ENCODE measurements at places on chromosomes 3 and 15.

- no peak for DNase-seq
These were observed 15.0 kb upstream of the KCNMB3 start for GRCh38 chr3:179265875-179266274.

DNA sequence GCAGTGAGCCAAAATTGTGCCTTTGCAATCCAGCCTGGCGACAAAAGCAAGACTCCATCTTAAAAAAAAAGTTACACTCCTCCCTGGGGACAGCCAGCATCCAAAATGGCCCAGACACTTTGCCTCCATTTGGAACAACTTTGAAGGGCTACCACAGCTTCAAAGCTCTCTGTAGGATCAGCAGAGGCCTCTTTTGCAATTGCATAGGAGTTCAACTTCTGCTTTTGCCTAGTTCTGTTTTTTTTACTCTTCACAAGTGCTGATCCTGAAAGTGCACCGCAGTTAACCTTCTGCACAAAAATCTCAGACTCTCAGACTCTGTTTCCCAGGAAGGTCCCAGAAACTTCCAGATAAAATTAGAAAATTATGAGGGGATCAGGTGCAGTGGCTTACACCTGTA is 25.2 kb upstream of the SLC4A7 start:
- no peak for DNase-seq

GRCh38 chr3:78402720-78403119 is 1362.8 kb downstream of the ROBO2 start:
- DNase-seq = no peak

DNA sequence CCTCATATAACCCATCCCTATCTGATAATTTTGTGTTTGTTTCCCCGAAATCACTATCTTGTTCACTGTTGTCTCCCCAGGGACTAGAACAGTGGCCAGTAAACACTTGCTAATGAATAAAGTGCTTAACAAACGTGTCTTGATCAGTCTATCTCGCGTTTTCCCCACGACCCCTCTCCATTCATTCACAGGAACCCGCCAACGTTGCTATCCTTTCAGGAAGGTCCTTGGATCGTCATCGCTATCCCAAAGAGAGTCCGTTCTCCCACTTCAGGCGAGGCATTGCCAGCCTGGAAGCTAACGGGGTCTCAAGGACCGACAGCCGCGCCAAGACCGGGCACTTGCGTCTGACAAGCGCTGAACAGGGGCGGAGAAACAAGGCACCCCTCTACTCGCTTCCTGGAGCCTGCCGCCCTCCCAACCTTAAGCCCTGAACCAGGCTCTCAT is 344 bp downstream of the LINS1 start:
- no peak for DNase-seq

DNA sequence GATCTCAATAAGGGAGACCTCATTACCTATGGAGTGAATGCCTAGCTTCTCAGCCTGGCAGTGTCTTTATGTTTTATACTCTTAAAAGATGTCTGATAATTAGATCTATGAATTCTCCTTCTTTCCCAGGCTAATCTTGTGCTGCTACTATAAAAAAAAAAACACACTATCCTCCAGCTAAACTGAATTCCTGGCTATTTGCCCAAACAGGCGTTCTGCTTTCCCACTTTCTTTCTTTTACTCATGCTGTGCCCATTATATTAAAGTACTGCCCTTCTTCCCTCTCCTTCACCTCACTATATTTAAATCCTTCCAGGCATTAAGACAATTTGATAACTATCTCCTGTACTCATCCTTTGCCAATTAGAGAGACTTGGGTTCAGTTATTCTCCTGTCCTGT is 1134.9 kb downstream of the ROBO2 start:
- no peak for DNase-seq

- peak; percentile 18 for DNase-seq
These were observed 313.9 kb upstream of the NR2E3 start for GRCh38 chr15:71496336-71496955.

DNA sequence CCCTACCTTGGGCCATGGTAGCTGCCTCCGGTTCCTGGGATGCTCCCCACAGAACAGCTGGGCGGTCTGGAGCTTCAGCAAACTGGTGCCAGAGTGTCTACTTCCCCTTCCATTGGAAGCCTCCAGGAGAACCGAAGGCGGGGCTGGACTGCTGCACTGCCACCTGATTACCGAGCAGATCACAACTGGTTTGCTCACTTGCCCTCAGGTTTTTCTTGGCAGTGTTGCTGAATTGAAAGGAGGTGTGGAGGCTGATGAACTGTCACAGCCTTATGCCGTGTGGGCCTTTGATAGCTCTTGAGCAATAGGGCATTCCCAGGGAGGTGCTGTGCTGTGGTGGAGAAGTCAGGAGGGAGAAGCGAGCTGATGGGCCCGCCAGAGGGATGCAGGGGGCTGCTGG is at the start of gene TGM5:
TSS of gene TGM5 (minus strand) at position 95 of the 400 bp plus-strand sequence. CDS start at position 16, 79 bp downstream.
- no peak for DNase-seq

GRCh38 chr3:120040813-120041377 is 53.4 kb downstream of the GSK3B start:
- DNase-seq = no peak

GRCh38 chr15:38696790-38697495 is 132.3 kb upstream of the RASGRP1 start:
- DNase-seq = no peak

GRCh38 chr3:194137506-194138474 is 1.8 kb downstream of the HES1 start:
- DNase-seq = peak; percentile 40

DNA sequence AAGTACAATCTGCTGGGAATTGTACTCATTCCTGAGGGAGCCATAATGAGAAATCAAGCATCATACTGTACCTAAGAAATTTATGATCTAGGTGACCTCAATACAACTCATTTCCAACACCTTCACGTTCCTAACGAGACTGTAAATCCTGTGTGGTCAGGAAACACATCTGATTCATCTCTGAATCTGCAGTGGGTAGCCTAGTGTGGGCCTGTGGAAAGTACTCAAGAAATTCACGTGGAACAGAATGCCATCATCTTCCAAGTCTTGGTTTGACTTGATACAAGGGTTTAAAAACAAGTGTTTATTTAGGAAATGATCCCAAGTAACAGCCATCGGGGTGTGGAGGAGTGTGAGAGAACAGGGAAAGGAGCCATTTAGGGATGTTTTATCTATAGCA is 568.9 kb downstream of the EDEM1 start:
- no peak for DNase-seq

- DNase-seq = peak; percentile 39
These were observed 97.2 kb downstream of the CLDN1 start for GRCh38 chr3:190224863-190225692.

GRCh38 chr3:30397030-30397429 is 209.4 kb upstream of the TGFBR2 start:
- DNase-seq = no peak

- no peak for DNase-seq
These were observed 96.3 kb downstream of the SOX2 start for GRCh38 chr3:181808053-181808452.

DNA sequence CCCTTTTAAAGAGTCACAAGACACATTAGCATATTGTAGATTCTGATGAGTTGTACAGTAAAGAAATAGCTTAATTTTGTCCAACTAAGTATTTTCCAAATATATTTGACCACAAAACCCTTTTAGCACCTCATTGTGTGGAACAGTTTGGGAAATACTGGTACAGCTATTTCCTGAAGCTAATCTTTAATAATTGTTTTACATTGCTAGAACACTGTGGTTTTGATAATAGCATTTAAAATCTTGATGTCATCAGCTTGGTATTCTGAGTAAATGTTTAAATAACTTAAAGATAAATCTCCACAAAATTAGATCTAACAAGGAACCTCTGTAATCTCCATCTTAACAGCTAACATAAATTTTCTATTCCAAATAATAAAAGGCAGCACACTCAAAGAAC is 140.0 kb upstream of the MLF1 start:
- DNase-seq = no peak

Data from HFFc6 (cell line).